ENCODE measurements at places on chromosomes 12 and 14.

- DNase-seq, result no peak
Observed at GRCh38 chr14:88838015-88838414, 13.6 kb downstream of the TTC8 start.

GRCh38 chr14:106459971-106460730, 933.8 kb downstream of the TMEM121 start:
- no peak for DNase-seq

GRCh38 chr12:111192647-111193046, 176.2 kb downstream of the PHETA1 start:
- DNase-seq, result no peak

- DNase-seq, result no peak
Observed at GRCh38 chr14:82755476-82755875, 1221.8 kb upstream of the SEL1L start.

GRCh38 chr14:99891900-99892299, 98.7 kb downstream of the EML1 start:
- no peak for DNase-seq

DNA sequence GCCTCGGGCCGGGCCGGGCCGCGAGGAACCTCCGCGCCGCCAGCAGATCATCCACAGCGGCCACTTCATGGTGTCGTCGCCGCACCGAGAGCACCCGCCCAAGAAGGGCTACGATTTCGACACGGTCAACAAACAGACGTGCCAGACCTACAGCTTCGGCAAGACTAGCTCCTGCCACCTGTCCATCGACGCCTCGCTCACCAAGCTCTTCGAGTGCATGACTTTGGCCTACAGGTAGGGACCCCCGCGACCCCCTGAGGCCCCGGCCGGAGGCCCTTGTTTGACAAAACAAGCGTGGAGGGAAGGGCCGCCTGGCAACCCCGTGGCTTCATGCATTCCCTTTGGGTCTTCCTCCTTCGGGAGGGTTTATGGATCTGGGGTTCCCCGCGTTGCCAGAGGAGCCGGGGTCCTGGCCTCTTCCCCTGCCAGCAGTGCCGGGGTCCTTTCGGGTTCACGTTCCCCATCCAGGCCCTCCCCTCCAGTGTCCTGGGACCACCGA, 526 bp downstream of the MLXIP start:
- no peak for DNase-seq

GRCh38 chr14:99028521-99028920, 243.5 kb downstream of the BCL11B start:
- no peak for DNase-seq

- no peak for DNase-seq
Observed at GRCh38 chr12:6250343-6250742, 50.1 kb downstream of the CD9 start.

All from retinal pigment epithelial cell (primary cell).